ENCODE measurements at places on chromosomes 13 and 19. TPM values are rescaled to one million over a fixed set of nuclear protein-coding genes. Genes with fewer than 3 reads are reported as not detected.

DNA sequence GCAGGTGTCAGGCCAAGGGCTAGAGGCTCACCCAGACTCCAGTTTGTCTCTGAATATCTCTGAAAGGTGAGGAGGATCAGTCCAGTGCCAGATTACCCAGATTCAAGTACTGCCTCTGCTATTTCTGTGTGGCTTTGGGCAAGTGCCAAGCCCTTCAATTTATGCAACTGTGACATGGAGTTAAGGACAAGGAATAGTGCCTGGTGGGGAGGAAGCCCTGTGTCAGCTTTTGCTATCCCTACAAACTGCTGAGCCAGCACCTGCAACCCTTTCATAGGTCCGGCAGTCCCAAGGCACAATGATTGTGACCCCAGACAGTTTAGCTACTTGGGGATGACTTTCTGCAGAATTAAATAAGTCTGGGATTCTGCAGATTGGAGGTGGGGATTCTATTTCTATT is 123.0 kb downstream of the KL start:
- DNase-seq = no peak

The SMIM24 gene
- not detected for total RNA-seq

- no peak for DNase-seq
Observed at GRCh38 chr19:16527334-16527935, 14.8 kb downstream of the CHERP start.

The KCNC3 gene
- 0.12 TPM for total RNA-seq

- peak; percentile 38 for DNase-seq
Observed at GRCh38 chr19:18814063-18814462, 17.7 kb upstream of the UPF1 start.

The SLC6A16 gene
- 0.12 TPM for total RNA-seq

DNA sequence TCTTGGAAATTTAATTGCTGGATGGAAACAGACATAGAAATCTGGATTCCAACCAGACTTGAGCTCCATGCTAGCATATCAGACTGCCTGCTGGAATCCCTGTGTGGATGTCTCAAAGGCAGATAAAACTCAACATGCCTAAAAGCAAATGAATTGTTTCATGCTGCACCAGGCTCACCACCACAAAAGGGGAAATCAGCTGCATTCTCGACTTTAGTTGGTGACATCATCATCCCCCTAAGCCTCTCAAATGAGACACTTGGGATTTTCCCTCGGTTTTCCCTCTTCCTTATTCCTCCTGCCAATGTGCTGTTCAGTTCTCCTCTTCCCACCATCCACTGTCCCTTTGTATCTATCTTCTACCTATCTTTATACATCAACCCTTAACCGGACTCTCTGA is 134.3 kb downstream of the ZDHHC20 start:
- DNase-seq = no peak

GRCh38 chr13:19185865-19186645 is 4.4 kb upstream of the TUBA3C start:
- DNase-seq = no peak

The ZNF222 gene
- total RNA-seq = 6.2 TPM

GRCh38 chr13:49497272-49497671 is 1.5 kb downstream of the PHF11 start:
- DNase-seq = no peak

DNA sequence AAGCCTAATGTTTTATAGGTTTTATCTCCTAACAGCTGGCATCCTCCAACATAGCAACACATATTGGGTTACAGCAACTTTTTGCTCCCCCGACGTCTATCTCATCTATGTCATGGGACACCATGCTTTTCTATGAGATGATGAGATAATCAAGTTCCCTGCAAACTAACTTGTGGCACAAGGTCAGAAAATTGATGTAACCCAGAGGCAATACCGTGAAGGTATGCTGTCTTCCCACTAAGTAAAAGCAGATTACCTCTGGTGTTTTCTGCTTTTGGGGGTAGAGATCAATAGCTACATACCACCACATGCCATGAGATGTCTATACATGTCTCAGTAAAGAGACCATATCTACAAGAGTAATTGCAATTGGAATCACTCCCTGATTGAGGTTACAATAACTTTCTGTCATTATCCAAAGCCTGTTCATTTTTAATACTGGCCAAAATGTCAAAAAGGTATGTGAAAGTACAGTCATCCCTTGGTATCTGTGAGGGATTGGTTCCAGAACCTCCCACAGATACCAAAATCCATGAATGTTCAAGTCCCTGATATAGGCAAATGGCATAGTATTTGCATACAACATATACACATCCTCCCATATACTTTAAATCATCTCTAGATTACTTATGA is 131.3 kb downstream of the CYSLTR2 start:
- DNase-seq = no peak

GRCh38 chr13:30112602-30113435 is 194.5 kb downstream of the KATNAL1 start:
- DNase-seq = peak; percentile 74

DNA sequence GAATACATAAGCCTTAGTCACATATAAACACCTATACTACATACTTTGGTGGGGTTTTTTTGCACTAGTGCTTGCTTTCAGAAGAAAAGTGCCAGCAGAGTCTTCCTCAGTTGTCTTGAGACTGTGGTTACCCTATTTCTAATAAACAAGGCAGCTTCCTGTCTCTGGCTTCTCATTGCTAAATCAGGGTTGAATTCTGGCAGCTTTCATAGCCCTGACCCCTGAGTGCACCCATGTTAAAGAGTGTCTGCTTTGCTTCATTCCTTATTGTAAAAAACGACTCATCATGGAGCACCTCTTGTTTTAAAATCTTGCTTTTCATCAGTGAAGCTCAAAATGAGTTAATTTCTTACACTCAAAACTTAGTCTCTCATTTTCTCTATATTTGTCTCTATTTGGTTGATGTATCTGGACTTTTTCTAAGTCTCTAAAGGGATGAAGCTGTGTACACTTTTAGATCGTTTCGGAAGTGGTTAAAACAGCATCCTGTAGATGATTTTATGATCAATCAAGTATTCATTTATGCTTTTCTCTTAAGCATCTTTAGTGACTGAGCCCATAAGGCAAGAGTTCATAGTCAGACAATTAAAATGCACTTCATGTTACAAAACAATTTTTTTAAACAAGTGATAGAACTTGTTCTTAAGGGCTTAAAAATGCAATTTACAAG is 72.1 kb downstream of the KLF12 start:
- DNase-seq = peak; percentile 29

GRCh38 chr19:35853038-35853756 is 893 bp upstream of the NPHS1 start:
- no peak for DNase-seq

GRCh38 chr13:24725379-24725778 is 38.6 kb upstream of the RNF17 start:
- no peak for DNase-seq

- no peak for DNase-seq
Observed at GRCh38 chr19:55240713-55241020, 12.1 kb upstream of the TMEM86B start.

- DNase-seq = no peak
Observed at GRCh38 chr19:41926763-41927496, 1.3 kb downstream of the ERFL start.

DNA sequence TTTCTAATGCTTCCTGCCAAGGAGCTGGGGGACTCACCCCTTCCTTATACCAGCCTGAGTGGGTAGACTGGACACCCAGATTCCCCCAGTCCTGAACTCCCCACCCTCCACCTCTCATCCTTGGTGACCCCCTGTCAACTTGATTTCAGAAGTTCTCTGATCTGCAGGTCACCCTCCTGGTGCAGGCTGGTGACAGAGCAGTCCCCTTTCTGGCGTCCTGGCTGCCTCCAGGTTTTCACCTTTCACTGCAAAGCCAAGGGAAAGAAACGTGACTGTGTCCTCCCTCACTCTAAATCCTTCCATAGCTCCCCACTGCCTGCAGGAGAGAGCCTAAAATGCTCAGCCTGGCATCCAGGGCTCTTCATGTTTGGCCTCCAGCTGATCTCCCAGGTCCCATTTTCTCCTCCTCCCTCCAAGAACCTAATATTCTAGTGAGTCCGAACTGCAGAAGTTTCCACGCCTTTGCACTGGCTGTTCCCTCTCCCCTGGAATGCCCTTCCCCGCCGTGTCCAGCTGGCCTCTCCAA is 4.1 kb upstream of the MATK start:
- no peak for DNase-seq

DNA sequence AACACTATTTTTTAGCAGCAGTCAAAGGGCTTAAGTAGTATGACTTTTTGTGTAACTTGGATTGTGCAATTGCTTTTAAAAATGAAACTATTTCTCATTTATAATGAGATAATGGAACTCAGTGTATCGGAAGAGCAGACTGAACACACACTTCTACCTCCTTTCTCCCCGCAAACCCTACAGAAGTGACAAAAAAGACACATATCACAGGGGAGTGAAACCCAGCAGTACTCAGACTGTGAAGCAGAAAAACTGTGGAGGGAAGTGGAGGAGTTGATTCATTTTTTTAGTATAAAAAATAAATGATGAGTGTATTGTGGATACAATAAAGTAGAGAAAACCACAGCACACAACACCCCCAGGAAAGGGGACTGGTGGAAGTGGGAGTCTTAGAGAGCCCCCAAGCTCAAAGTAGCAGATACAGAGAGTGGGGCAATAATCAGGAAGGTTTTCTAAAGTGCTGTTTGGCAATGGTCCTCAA is 9.7 kb downstream of the LPAR6 start:
- no peak for DNase-seq

The CBLC gene
- not detected for total RNA-seq

The GARIN5A gene
- total RNA-seq = 1.3 TPM

The MAST1 gene
- total RNA-seq = 0.10 TPM

All from RPMI7951 (cell line).